ENCODE measurements at places on chromosomes 11 and 22.
A peak's percentile ranks its signal among the peaks of the same experiment; 100 is the strongest.

GRCh38 chr11:47399860-47400767, 8.3 kb upstream of the SLC39A13 start:
- peak; percentile 58 for DNase-seq

- no peak for DNase-seq
Observed at GRCh38 chr11:10387206-10388083, 67.6 kb upstream of the AMPD3 start.

DNA sequence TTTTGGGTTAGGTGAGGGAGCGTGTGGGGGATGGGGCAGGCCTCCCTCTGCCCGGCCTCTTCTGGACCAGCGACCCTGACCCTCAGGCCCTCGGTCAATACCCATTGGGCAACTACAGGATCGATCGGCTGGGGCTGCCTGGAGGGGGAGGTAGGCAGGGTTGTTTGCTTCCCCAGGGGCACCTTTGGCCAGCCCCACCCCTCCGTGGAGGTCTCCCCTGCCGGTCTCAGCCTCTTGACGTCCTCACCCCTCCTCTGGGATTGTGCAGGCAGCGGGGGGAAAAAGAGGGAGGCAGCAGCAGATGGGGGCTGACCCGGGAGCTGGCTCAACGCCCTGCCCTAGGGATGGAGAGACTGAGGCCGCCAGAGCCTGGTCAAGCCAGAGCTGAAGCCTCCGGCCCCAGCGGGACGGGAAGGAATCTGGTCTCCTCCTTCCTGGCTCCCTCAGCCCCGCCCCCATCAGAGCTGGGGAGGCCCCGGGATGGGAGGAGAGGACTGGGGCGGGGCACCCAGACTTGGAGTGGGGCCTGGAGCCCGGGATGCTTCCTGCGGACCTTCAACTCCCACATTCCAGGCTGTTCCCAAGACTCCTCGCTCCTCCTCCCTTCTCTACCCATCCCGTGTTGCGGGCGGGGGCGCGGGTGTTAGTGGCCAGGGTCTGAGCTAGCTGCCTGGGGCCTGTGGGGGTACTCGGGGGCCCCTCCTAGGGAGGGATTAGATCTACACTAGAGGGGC, 14.4 kb upstream of the CDC42EP1 start:
- DNase-seq = no peak

GRCh38 chr22:40153705-40154104, 24.0 kb upstream of the TNRC6B start:
- no peak for DNase-seq

DNA sequence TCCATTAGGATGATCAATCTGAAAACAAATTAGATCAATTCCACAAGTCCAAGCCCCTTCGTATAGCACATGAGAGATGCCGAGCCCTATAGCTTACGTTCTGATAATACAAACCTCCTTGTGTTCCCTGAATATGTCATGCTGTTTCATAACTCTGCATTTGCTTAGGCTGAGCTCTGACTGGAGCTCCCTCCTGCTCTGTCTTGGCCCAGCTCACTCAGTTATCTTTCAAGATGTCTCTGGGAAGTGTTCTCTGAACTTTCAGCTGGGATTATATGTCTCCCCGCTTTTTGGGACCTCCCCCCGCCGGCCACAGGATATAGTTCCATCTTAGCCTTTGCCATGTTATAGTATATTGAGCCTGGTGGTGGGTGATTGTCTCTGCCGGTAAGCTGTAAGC, 44.0 kb downstream of the FDX1 start:
- DNase-seq = no peak

GRCh38 chr11:133049244-133050019, 482.9 kb downstream of the OPCML start:
- DNase-seq = no peak

Measured in T-helper 2 cell (primary cell).